HepG2 (cell line): ENCODE measurements at places on chromosomes 1 and 21. TPM values are rescaled to one million over a fixed set of nuclear protein-coding genes. Genes with fewer than 3 reads are reported as not detected.

GRCh38 chr1:1175221-1176062, 1.8 kb downstream of the TTLL10 start:
- DNase-seq: no peak

DNA sequence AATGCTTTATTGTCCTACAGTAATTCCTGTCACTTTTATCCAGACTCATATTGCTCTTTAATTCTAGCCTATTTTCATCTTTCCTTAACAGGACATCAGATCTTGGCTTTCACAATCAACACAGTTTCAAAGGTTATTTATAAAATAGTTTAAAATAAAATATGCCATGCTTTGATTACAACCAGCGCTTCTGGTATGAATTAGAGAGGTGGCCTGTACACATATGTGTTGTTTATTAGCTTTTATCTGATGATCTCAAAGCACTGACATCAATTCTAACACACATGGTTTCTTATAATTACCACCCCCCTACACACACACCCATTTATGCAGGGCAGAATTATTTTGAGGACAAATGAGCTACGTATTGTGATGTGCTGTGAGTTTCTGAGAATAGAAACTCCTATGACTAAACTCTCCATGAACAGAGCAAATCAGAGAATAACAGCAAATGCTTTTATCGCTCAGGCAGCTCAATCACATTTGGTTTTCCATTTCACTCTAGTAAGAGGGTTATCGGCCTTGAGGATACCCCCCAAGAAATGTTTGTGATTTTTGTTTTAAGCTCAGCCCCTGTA, 18.0 kb downstream of the CD247 start:
- DNase-seq: no peak

DNA sequence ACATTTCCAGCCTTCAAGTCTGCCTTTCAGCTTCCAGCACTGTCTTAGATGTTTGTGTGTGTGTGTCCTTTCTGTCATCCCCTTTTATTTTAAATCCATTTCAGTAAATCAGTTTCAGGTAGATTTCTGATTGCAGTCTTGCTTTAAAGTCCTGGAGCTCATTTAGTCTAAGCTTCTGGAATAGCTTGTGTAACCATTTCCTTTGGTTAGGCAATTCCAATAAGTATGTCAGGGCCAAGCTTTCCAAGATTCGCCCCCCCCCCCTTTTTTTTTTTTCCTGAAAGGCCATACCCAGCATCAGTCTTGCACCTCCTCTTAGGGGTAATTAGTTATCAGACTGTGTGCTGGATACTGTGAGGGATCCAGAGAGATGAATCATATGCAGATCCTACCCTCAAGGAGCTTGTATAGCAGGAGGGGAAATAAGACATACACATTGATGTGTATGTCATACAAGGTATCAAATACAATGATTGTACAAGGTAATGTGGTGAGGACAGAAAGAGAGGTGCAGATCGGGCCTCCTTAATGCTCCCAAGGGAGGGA, 41.3 kb downstream of the NFYC start:
- no peak for DNase-seq

GRCh38 chr1:180312926-180313325, 82.9 kb downstream of the LHX4 start:
- DNase-seq: no peak

DNA sequence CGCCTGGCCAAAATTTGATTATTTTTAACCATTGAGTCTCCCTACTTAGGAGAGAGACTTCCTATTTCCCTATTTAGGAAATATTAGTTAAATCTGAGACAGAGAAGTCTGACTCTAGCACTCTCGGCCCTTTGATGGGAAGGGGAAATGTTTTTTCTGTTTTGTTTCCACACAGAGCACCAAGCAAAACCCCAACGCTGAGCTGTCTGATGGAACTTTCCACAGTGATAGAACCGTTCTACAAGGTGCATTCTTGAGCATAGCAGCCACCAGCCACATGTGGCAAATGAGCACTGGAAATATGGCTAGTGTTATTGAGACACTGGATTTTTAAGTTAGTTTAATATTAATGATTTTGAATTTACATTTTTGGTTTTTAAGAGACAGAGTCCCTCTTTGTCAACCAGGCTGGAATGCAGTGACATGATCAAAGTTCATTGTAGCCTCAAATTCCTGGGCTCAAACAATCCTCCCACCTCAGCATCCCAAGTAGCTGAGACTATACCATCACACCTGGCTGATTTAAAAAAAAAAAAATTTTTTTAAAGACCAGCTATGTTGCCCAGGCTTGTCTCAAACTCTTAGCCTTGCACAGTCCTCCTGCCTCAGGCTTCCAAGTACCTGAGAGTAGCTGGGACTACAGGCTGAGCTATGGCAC, 77.3 kb upstream of the GALNT2 start:
- DNase-seq: peak; percentile 33

GRCh38 chr21:42973309-42973990, 912 bp upstream of the PKNOX1 start:
- DNase-seq: no peak

- no peak for DNase-seq
Measured at GRCh38 chr1:9331016-9331415, 38.3 kb downstream of the SPSB1 start.

DNA sequence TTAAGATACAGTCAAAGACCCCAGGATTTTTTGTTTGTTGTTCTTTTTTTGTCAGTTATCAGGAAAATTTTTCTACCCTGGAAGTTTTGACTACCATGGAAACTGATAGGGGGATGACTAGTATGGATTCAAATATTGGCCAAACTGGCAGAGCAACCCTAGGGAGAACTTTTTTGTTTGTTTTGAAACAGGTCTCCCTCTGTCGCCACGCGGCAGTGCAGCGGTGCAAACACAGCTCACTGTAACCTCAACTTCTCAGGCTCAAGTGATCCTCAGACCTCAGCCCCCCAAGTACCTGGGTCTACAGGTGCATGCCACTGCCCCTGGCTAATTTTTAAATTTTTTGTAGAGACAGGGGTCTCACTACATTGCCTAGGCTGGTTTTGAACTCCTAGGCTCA, 46.6 kb downstream of the TOR3A start:
- DNase-seq: no peak

DNA sequence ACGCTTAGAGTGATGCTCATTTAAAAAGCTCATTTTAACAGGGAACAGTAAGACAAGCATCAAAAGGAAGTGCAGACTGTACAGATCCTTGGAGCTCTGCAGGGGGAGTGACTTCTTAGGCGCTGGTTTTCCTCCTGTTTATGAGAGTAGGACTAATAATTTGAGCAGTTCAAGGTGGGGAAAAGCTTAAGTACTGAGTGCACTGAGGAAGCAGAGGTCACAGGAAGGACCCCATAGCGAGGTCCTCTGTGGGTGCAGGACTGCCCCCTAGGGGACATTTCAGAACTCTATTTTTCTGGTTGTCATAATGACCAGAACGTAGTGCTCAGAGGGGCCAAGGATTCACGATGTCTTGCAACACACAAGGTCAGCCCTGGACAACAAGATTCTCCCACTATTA, 112.1 kb downstream of the HLCS start:
- DNase-seq: peak; percentile 52

DNA sequence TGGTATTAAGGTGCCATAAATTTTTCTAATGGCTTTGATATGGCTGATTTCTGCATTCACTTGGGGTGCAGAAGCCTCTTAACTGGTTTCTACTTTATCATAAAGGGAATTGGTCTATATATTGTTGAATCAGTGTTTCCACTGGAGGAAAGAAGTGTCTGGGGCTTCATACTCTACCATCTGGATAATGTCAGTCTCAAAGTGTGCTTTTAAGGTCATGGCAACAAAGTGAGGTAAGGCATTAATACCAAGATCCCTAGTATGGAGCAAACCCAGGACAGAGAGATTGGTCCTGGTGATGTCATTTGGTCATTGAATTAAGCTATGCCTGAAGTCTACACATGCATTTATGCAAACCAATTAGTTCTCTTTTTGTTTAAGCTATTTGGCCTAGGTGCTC, 309.9 kb downstream of the DUSP10 start:
- DNase-seq: no peak

- peak; percentile 56 for DNase-seq
Measured at GRCh38 chr1:168470901-168471431, 72.8 kb downstream of the XCL2 start.

The PTPN7 gene
- not detected in 2 replicates for total RNA-seq

The SPRR2E gene
- not detected in 2 replicates for total RNA-seq

The MPZ gene
- 7.3 and 18.3 TPM in 2 replicates for total RNA-seq

The S100A9 gene
- 0.31 and 1.1 TPM in 2 replicates for total RNA-seq

The PSMD4 gene
- total RNA-seq: 243 and 320 TPM in 2 replicates

The LEFTY1 gene
- total RNA-seq: 0.29 TPM in 1 of 2 replicates, not detected in the other

The CD52 gene
- not detected in 2 replicates for total RNA-seq

The CCDC190 gene
- total RNA-seq: not detected in 2 replicates
